Hematopoietic multipotent progenitor cell treated with erythropoietin and hydrocortisone succinate and interleukin-3 and kit ligand, for 15 days (in vitro differentiated cells): ENCODE measurements at places on chromosomes 4 and X.

- no peak for DNase-seq
Observed at GRCh38 chrX:136203951-136204350, 47.2 kb downstream of the MAP7D3 start.

GRCh38 chr4:3481113-3481531, 18.0 kb downstream of the DOK7 start:
- DNase-seq = no peak

- peak; percentile 69 for DNase-seq
Observed at GRCh38 chr4:5037553-5038551, 13.4 kb upstream of the STK32B start.

- DNase-seq = no peak
Observed at GRCh38 chrX:109685656-109686078, 47.4 kb downstream of the ACSL4 start.

DNA sequence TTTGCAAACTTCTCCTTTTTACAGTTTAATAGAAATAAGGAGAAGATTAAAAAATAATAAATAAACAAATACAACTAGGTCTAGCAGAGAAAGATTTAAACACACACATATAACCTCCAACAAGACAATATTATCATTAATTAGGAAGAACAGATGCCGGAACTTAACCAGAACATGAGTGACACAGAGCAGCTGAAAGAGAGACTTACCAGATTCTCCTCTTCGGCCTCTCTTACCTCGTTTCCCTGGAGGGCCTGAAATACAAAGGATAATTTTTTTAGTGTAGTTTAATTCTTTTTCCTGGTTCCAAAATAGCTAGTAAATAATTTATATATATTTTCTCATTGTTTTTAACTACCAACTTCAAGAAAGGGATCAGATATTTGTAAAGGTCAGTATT, 252.5 kb downstream of the COL25A1 start:
- DNase-seq = no peak

GRCh38 chr4:112513971-112514646, 1.9 kb downstream of the NEUROG2 start:
- DNase-seq = no peak
